Inflammatory macrophage treated with lipopolysaccharide for 1 hour (primary cell): ENCODE measurements at places on chromosomes 4 and X.

GRCh38 chr4:145865274-145865941, 73.2 kb downstream of the ZNF827 start:
- no peak for DNase-seq

DNA sequence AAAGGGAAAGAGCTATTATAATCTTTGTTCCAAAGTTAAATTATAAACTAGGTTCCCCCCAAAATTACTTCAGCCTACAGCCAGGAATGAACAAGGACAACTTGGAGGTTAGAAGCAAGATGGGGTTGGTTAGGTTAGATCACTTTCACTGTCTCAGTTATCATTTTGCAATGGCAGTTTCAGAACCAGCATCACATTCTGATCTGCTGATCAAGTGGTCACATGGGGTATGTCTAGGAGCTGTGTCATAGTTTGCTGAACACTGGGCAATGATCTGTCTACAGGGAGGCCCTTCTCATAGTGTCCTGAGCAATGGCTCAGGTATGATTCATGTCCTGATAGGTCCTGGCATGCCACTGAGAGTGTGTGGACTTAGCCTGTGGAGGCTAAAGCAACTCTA, 41.6 kb upstream of the XIAP start:
- no peak for DNase-seq

- no peak for DNase-seq
These were observed 332.7 kb downstream of the PRDM5 start for GRCh38 chr4:120589787-120590186.

DNA sequence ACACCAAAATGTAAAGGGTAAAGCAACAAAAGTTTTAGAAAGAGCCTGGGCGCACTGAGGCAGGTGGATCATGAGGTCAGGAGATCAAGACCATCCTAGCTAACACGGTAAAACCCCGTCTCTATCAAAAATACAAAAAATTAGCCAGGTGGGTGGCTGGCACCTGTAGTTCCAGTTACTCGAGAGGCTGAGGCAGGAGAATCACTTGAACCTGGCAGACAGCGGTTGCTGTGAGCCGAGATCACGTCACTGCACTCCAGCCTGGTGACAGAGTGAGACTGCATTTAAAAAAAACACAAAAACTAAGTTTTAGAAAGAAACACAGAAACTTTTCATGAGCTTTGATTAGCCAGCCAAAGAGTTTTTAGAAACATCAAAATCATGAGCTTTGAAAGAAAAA, 76.5 kb downstream of the APBB2 start:
- DNase-seq = no peak

DNA sequence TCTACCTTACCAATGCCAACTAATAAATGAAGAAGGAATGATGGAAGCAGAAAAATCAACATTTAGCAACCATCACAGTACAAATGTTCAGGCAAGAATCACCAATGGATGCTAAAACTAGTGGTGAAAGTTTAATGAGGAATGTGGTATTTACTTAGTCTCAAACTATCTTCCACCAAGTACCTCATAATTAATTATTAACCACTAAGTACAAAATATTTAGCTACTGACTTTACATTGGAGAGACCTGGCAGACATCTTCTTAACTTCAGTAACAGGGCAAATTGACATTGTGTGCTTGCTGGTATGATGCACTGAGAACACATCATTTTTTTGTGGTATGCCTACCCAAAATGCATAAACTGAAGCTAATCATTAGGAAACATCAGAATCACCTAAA, 82.4 kb downstream of the DLG3 start:
- DNase-seq = no peak

DNA sequence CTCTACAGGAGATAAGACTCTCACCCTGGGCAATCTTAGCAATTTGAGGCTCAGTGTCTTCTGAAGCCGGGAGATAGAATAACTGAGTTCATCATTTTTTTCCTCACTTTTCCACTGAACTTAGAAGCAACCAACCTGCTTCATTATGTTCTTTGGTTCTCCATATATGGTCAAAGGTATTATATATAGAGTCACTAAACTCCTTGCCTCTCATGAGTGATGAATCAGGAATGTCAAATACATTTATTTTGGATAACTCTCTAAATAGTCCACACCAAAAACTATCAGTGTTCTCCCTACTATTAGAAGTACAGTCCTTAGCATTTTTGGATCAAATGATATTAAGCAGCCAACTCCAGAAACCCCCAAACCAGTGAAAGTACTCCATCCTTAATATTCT, 421.5 kb upstream of the EPHA5 start:
- DNase-seq = no peak

- no peak for DNase-seq
These were observed 4.6 kb upstream of the CCDC120 start for GRCh38 chrX:49054073-49054762.

GRCh38 chr4:148344352-148344751, 97.9 kb downstream of the NR3C2 start:
- DNase-seq = no peak

- DNase-seq = no peak
These were observed 94.5 kb upstream of the IL15 start for GRCh38 chr4:141541851-141542250.

GRCh38 chrX:2559124-2559523, 58.3 kb upstream of the DHRSX start:
- no peak for DNase-seq

DNA sequence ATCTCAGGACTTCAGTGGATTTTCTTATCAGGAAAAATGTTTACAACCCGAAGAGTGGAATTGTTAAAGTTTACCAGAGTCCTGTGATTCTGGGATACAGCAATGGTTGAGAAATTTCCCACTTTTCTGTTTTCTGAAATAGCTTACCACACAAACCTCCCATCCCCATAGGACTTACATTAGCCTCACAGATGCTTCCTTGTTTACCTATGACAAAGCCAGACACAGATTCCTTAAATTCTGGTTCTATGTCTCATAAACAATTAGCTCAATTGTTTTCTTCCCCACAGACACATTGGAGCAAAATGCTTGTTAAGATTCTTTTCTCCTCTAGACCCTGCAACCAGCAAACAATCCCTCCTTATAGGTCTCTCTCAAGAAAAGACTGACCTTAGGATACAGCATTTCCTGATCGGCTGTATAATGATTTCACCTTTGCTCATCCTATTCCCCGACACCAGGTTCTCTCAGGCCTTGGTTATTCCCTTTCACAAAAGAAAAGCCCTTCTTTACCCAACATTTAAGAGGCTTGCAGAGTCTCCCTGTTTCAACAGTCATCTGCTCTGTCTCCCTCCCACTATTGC, 886.2 kb downstream of the ARAP2 start:
- no peak for DNase-seq

DNA sequence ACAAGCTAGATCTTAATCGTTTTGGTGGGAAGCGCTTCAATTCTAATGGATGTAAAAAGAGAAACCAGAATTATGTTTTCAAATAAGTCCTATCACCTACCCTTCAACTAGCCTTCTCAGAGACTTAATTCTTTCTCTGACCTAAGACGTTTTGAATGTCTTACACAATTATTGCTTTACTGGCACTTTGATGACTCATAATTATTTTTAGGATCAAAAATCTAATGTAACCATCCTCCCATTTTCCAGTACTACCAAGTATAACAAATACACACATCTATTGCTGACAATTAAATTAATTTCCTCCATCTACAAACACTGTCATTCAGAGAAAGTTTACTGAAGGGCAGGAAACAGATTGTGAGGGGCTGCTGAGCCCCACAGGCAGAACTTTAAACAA, 108.6 kb downstream of the PPP3CA start:
- peak; percentile 16 for DNase-seq

- DNase-seq = peak; percentile 84
These were observed 2.1 kb downstream of the GEMIN8 start for GRCh38 chrX:14027511-14028019.

GRCh38 chr4:63904201-63904600, 505.0 kb downstream of the TECRL start:
- DNase-seq = no peak

DNA sequence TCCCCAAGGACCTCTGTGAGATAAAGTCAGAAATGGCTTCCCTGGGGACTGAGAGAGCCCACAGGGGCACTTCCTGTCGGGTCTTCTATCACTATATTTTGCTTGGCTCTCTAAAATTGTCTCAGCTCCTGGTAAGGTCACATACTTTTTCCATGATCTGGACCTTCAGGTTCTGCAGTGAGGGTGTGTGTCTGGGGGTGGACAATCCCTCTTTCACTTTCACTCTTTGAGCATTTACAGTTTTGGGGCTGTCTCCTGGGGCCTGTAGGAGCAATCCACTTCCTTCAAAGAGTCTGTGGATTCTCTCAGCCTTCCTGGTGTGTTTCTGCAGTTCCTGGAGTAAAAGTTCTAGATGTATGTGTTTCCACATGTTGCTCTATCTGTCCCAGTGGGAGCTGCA, 335.7 kb downstream of the FSTL5 start:
- DNase-seq = no peak

GRCh38 chr4:140641789-140642439, 73.2 kb upstream of the UCP1 start:
- no peak for DNase-seq

DNA sequence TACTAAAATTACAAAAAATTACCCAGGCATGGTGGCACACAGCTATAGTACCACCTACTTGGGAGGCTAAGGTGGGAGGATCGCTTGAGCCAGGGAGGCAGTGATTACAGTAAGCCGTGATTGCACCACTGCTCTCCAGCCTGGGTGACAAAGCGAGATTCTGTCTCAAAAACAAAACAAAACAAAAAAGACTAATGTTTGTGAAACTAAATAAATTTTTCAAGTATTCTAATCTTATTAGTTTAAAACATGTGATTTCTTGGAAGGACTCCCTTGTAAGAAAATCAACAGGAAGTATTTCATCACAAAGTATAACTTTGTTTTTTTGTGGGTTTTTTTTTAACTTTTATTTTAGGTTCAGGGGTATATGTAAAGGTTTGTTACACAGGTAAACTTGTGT, 89.6 kb downstream of the EGF start:
- peak; percentile 25 for DNase-seq

GRCh38 chr4:8251110-8251883, 18.3 kb upstream of the HTRA3 start:
- DNase-seq = no peak

- no peak for DNase-seq
These were observed 26.2 kb downstream of the ARAP2 start for GRCh38 chr4:36218121-36218520.

- DNase-seq = no peak
These were observed 717 bp downstream of the EDA start for GRCh38 chrX:69616457-69617203.

DNA sequence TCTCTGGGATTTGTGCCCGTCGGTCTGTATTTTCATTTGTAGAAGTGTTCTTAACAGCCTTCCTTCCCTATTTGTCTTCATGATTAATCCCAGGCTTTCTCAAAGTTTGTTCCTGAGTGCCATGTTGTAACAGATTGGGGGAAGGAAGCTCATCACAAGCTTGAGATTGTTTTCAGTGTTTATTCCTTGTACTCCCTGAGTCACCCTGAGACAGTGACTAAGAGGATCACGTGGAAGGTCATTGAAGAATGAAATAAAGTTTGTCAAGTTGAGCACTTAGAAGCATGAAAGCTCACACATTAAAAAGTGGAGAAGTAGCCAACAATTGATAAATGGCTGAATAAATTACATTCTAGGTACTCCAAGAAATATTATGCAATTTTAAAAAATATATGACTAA, 153.5 kb upstream of the FAM241A start:
- peak; percentile 92 for DNase-seq

DNA sequence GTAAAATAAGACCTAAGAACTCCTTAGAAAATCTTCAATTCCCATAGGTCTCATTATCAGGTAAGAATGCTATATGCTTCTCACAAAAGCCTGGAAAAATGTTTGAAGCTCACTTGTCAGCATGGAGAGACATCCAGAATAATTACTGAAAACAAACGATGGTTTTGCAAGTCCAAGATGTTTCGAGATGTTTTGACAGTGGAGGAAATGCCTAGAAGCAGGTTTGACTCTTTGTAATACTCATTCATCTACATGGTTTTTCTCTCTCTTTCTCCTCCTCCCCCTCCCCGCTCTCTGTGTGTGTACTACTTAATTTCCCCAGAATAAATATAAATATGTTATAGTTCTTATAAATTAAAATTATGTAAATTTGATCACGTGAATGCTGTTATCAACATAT, 131.9 kb upstream of the NR3C2 start:
- DNase-seq = no peak

GRCh38 chrX:16484338-16484737, 165.6 kb upstream of the S100G start:
- DNase-seq = peak; percentile 84

DNA sequence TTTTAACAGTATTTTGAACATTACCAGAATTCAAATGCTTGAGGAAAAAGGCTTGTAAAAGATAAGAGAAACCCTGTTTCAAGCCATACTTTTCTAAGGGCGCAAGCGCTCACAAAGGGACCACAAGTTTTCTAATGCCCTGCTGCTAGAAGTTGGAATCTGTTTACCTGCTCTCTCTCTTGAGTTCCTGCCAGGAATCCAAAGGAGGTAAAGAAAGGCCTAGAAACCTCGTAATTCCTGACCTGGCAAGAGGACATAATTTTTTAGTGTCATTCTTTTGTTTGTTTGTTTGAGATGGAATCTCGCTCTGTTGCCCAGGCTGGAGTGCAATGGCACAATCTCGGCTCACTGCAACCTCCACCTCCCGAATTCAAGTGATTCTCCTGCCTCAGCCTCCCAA, 1.4 kb upstream of the FUNDC1 start:
- no peak for DNase-seq

GRCh38 chr4:680928-681645, 6.7 kb downstream of the MYL5 start:
- peak; percentile 37 for DNase-seq

- peak; percentile 32 for DNase-seq
These were observed 146.4 kb downstream of the GPC3 start for GRCh38 chrX:133838761-133839676.

- DNase-seq = no peak
These were observed 212.0 kb upstream of the KLF3 start for GRCh38 chr4:38452009-38452408.

- no peak for DNase-seq
These were observed 140.8 kb upstream of the TRPC5 start for GRCh38 chrX:112223391-112223790.

DNA sequence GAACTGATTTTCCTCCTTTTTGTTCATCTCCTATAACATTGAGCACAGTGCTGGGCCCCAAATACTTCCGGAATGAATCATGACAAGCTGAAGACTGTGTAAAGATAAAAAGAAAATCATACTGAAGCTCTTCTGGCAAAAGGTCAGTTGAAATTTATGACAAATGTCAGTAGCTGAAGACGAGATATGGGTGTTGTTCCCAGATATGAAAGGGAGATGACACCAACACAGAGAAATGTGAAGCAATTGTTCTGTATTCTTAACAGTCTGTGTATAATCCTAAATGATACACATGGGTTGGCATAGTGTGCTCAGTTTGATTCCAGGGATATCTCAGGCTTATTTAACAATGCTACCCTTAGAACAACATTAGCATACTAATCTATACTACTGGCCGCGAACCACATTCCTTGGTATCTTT, 170.5 kb upstream of the PITX2 start:
- no peak for DNase-seq

DNA sequence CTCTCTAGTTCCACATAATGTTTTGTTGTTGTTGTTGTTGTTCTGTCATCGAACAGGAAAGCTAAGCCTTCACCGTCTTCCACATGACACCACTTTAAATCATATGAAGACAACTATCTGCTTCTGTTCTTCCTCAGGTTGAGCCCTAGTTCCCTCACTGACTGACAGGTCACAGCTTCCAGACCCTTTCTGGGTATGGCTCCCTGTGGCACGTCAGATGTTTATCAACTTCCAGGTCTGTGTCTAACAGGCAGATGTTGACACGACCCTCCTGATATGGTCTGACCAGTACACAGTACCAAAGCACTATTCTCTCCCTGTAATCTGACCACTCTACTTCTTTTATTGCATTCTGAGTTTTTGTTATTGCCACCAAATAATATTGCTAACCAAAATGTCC, 51.4 kb downstream of the PRDM5 start:
- DNase-seq = no peak
